ENCODE measurements at places on chromosomes 13 and 19.

GRCh38 chr19:31970027-31970461 lies 375.4 kb upstream of the ZNF507 start:
- DNase-seq = no peak

GRCh38 chr13:84528408-84529070 lies 646.3 kb upstream of the SLITRK1 start:
- no peak for DNase-seq

- no peak for DNase-seq
Measured at GRCh38 chr13:30431269-30431940, 9.1 kb downstream of the UBE2L5 start.

DNA sequence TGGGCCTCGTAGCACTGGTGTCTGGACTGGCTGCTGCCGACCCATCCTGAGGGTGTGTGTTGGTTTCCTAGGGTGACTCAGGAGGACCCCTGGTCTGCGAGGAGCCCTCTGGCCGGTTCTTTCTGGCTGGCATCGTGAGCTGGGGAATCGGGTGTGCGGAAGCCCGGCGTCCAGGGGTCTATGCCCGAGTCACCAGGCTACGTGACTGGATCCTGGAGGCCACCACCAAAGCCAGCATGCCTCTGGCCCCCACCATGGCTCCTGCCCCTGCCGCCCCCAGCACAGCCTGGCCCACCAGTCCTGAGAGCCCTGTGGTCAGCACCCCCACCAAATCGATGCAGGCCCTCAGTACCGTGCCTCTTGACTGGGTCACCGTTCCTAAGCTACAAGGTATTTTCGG lies 13.8 kb downstream of the TIMM13 start:
- no peak for DNase-seq

DNA sequence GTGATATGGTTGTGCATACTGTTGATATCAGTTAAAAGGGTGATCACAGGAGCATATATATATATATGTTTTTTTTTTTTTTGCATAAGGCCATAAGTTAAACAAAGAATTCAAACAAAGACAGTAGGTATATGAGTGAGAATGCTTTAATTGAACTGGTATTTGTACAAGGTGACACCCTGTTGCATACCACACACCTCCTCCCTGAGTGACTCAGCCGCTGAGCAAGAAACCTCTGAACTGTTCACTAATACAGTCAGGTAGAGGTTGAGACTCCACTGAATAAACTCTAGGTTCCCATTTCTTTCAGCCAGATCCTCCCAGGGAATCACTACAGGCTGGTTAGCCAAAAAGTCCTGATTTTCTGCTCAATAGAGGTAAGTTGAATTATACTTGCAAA lies at the start of gene SCEL:
TSS of gene SCEL (plus strand) at position 259 of the 400 bp plus-strand sequence. CDS start 20,170 bp downstream, outside the sequence.
- no peak for DNase-seq

- DNase-seq = no peak
Measured at GRCh38 chr19:12888006-12888603, 1.1 kb upstream of the KLF1 start.

DNA sequence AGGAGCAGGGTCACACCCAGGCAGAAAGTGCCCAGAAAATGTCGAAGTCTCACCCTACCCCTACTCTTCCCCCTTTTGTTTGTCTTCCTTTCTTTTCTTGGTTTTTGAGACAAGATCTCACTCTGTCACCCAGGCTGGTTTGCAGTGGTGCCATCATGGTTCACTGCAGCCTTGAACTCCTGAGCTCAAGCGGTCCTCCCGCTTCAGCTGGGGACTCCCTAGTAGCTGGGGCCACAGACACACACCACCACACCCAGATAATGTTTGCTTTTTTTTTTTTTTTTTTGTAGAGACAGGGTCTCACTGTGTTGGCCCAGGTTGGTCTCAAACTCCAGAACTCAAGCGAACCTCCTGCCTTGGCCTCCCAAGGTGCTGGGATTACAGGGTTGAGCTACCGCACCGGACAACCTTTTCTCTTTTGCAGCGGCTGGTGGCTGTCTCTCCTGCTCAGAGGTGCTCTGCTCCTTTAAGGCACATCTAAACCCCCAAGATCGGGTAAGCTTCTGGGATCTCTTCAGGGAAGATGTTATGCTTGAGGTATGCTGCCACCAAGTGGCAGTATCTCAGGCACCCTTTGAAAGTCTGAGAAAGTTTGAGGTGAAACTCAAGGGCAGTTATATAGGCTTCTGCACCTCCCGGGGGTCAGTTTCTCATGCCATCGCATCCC lies 22.4 kb upstream of the EBI3 start:
- no peak for DNase-seq

DNA sequence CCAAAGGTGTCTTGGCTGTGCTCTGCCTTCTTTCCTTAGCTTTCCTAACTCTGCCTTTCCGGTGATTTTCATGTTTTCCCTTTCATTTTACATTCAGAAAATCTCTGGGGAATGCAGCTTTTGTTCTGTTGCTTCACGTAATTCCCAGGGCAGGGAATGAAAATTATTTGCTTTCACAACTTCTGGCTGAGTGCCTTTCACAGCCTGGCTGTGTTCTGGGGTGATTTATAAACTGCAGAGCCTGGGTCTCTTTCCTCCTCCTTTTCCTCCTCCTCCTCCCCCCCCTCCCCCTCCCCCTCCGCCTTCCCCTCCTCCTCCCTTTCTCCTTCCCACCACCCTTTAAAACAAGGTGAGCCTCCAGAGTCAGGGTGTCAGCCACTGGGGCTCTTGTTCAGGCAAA lies 84.3 kb downstream of the RNASEH2B start:
- DNase-seq = no peak

DNA sequence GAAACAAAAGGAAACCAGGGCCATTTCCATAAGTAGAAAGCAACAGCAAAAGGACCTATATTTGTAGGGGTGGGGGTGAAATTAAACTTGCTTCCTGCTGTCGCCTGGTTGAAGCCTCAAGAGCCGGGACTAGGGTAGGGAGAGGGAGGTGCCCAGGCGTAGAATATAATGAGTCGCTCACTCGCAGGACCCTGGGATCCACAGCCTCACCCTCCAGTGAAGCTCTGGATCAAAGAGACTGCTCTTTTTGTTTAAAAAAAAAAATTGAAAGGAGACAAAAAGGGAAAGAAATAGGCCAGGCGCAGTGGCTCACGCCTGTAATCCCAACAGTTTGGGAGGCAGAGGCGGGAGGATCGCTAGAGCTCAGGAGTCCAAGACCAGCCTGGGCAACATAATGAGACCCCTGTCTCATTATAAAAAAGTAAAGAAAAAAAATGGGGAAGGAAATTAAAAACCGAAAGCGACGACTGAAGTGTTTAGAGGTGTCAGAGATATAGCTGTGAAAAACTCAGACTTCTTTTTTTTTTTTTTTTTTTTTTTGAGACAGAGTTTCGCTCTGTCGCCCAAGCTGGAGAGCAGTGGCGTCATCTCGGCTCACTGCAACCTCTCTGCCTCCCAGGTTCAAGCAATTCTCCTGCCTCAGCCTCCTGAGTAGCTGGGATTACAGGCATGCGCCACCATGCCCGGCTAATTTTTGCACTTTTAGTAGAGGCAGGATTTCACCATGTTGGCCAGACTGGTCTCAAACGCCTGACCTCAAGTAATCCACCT lies 10.9 kb upstream of the ADGRE5 start:
- no peak for DNase-seq

DNA sequence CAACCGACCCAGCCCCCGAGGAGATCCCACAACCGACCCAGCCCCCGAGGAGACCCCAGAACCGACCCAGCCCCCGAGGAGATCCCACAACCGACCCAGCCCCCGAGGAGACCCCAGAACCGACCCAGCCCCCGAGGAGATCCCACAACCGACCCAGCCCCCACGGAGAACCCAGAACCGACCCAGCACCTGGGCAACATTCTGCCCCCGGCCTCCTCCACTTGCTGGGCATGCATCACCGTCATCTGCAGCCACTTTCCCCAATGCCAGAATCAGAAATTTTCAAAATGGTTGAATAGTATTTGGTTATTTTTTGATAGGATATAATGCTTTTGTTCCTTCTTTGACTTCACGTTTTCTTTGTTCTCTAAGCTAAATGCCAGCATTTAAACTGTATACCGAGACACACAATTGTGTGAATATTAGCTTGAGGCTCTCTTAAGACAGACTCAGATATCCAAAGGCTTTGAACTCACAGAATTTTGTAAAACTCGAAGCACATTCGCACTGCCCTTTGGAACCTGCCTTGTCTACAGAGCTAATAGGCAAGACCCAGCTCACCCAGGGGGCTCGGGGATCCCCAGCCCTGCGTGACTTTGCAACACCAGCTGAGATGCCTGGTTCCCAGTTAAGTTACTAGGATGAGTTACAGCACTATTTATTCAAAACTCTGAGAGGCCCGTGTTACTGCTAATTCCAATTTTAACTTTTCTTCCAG lies 15.5 kb upstream of the RASA3 start:
- no peak for DNase-seq

DNA sequence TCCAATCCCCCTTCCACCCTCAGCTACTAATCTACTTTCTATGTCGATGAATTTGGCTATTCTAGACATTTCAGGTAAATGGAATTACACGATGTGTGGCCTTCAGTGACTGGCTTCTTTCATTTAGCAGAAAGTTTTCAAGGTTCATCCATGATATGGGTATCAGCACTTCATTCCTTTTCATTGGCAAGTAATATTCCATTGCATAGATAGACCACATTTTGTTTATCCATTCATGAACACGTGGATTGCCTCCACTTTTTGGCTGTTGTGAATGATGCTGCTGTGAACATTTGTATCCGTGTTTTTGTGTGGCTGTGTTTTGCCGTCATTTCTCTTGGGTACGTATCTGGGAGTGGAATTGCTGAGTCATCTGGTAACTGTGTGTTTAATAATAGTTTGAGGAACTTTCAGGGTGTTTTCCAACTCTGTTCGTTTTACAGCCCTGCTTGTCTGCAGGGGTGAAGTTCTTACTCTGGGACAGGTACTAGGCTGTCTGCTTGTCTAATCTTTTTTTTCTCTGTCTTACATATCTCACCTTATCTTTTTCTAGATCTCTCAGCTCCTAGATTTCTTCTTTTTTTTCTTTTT lies 32.5 kb downstream of the MARK4 start:
- DNase-seq = no peak
